ENCODE measurements at places on chromosomes 5 and 9.

- no peak for DNase-seq
Observed at GRCh38 chr5:171825051-171825450, 39.4 kb downstream of the SMIM23 start.

GRCh38 chr5:10304932-10305331, 2.8 kb downstream of the CMBL start:
- DNase-seq, result no peak

GRCh38 chr9:32424616-32425015, 40.2 kb downstream of the ACO1 start:
- DNase-seq, result no peak

DNA sequence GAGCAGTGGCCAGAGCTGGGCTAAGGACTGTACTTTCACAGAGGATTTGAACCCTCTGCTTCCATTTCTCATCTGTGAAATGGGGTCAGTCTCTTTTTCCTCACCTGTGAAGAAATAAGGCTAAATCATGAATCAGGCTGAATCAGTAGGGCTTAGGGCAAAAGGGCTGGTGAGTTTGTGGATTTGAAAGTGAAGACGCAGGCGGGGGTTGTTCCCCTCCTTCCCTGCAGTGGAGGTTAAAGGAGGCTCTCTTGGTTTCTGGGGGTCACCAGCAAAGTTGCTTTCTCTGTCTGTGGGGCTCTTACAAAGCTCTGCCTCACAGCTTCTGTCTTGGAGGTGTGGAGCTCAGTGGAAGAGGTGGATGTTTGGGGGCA, 17.6 kb upstream of the NDST1 start:
- no peak for DNase-seq

GRCh38 chr5:159669559-159669958, 246.7 kb upstream of the ADRA1B start:
- no peak for DNase-seq
